ENCODE measurements at places on chromosomes 11 and 22.
A peak's percentile ranks its signal among the peaks of the same experiment; 100 is the strongest.

DNA sequence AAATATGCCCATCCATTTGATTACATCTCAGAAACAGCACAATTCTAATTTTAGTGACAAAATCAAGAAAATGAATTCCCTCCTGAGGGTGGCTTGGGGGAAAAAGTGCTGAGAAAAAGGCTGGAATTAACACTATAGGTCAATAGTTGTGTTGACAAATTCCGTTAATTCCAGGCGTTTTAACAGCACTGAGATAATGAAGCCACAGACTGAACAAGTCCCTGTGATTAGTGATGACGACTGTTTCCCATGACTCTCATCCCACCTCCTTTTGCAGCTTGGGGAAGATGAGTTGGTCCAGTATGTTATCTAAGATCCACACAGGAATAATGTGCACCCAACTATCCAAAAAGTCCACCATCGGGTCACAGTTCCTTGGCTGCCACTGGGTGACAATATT is 12.8 kb downstream of the SRRD start:
- DNase-seq, result no peak

DNA sequence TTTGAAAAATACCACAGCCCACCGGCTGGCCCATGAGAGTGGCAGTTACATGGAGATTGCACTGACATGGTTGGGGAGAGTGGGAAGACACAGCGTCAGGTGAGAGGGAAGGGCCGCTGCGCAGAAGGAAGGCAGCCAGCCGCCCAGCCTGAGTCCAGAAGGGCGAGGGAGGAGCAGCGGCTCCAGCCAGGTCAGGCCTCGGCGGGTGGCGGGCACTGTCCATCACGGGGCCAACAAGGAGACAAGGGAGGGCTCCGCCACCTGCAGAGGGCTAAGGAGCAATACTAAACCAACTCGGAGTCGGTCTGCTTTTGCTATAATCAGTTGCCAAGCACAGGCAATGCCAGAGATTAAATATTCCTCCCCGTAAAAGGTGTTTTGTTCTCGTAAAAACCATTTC is 384.5 kb downstream of the TBC1D22A start:
- DNase-seq, result no peak

- peak; percentile 40 for DNase-seq
These were observed 10.5 kb downstream of the NUMA1 start for GRCh38 chr11:72069787-72070251.

DNA sequence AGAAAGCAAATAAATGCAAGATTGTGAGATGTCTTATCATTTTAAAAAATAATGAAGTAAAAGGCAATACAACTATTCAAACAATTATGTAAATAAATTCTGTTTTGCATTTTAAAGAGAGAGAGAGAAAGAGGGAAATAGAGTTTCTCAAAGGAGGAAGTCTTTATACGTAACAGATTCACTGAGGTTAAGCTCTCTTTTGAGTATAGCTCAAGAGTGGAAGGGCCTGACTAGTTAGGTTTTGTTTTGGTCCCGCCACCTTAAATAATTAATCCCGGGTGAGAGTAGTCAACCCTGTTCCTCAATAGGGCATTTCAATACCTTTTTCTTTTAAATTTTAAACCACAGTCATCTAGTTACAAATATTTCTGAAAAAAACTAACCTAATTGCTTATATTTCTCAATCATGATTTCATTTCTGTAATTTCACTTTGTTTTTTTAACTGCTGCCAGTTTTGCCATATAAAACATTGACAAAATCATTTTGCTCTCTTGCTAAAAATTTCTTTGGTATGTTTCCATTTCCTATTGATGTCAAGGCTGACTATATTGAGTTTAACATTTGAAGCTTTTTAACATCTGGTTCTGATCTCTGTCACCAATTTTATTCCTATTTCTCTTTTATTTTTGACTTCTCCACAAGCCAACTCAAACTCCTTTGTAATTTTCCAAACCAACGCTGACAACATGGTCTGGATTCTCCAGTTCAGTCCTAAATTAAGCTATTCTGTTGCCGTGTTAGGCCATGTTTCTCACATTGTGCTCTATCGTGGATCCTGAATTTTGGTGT is 10.3 kb downstream of the OR10D3 start:
- DNase-seq, result no peak

- no peak for DNase-seq
These were observed 2.3 kb downstream of the LSP1 start for GRCh38 chr11:1854949-1855885.

DNA sequence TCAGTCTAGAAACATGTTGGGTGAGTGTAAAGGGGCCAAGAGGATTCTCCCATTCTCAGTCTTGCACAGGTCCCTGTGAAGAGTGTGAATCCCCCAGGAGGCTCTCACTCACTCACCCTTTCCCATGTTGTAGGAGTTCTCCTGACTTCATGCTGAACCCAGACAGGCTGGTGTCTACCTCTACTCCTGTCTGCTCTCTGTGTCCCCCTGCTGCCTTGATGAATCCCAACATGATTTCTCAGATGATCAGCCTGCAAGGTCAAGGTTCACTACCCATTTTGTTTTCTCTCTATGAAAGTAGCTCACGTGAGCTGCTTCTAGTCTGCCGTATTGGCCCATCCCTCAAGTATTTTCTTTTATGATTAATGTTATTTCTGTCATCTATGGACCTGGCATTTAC is 500.6 kb downstream of the ETS1 start:
- DNase-seq, result no peak

Measured in AG09309 (cell line).